ENCODE measurements at places on chromosomes 7 and 10.

DNA sequence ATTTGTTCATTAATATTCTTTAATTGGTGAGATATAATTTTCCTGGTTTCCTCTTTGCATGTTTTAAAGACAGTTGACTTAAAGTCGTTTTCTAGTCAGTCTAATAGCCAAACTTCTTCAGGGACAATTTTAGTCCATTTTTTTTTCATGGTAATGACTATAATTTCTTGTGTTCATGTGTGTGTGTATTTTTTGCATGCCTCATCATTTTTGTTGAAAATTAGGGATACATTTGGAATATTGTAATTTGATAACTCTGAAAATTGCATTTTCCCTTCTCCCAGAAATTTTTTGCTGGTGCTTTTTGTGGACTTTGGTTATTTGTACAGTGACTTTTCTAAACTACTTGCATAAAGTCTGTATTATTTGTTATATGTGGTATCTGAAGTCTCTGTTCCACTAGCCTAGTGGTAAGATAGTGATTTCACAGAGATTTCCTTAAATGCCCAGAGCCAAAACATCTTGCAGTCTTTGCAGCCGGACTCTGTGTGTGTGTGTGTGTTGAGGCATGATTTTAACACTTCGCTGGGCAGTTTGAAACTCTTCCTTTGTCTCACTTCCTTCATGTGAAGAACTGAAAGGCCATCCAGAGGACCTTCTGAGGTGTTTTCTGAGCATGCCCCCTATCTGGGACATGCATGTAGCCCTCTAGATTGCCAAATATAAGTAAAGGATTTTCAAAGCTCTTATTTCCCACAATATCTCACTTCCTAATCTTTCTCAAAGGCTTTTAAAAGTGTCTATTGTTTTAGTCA is 40.9 kb upstream of the ZNF365 start:
- no peak for DNase-seq

- no peak for DNase-seq
Measured at GRCh38 chr7:29598137-29598536, 34.5 kb downstream of the PRR15 start.

- DNase-seq, result no peak
Measured at GRCh38 chr7:154929006-154929726, 73.8 kb downstream of the PAXIP1 start.

DNA sequence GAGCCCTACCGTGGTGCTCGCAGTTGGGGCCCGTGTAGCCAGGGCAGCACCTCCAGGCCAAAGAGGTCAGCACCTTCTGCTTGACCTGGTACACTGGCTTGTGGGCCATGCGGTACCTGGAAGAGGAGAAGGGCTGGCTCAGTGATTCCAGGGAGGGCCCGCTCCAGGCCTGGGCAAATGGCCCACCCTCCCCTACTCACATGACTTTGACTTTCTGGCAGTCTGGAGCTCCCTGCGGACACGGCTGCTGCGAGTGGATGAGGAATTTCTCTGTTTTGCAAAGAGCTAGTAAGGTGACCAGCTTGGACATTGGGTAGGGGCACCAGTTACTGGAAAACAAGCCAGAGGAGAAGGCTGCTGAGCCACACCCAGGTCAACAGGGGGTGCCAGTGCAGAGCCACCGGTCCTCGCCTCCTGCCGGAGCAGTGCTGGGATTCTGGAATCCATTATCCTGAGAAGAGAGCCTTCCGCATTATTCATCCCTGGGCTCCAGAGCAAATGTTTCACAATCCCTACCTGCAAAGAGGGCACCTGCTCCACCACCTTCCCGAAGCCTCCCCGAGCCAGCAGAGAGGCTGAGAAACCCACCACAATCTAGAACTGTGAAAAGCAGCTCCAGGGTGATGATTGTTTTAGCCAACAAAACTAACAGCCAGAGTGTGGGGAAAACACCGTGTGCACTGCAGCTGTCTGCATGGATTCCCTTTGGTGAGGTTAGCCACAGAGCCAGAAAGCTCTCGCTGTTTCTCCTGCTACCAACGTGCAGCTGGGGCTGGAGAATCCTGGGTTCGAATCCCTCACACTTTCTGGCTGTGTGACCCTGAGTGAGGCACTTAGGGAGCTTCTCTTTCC is 11.8 kb downstream of the MMRN2 start:
- DNase-seq, result no peak

GRCh38 chr7:100613412-100614175 is 1.3 kb downstream of the MOSPD3 start:
- DNase-seq, result peak; percentile 51

DNA sequence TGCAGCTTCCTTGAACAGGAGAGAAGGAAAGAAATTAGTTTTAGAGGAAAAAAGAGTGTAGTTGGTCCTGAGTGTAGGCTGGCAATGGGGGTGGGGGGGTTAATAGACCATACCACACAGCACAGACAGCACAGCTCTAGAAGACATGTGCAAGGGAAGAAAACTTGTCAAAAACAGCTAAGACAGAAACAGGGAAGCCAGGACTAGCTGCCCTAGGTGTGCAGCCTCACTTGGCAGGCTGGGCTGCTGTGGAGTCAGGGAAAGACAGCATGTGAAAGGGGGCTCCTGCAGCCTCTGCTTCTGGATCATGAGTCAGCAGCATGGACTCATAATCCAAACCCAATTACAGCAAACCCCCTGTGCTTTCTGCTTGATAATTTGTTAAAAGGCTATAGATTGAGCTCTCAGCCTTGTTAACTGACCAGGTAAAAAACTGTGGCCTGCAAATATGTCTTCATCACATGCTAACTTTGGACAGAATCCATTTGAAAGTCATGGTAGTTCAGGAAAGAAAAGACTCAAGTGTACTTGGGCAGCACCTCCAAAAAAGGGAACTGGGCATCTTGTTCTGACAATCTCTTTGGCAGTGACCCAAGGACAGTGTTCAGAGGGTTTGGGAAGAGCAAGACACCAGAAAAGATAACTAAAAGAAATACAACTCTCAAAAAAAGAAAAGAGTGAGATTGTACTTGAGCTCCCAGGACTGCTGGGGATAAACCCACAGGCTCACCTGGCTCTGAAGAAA is 142.2 kb upstream of the VWC2 start:
- DNase-seq, result no peak

GRCh38 chr7:132116369-132116768 is 459.9 kb downstream of the PLXNA4 start:
- DNase-seq, result no peak

GRCh38 chr7:15889507-15889906 is 203.0 kb upstream of the MEOX2 start:
- DNase-seq, result no peak

- peak; percentile 36 for DNase-seq
Measured at GRCh38 chr10:43304687-43305333, 37.9 kb upstream of the RASGEF1A start.

- DNase-seq, result no peak
Measured at GRCh38 chr7:147406521-147407135, 1183.9 kb upstream of the C7orf33 start.

GRCh38 chr7:84746353-84746752 is 440.5 kb downstream of the SEMA3D start:
- DNase-seq, result no peak

DNA sequence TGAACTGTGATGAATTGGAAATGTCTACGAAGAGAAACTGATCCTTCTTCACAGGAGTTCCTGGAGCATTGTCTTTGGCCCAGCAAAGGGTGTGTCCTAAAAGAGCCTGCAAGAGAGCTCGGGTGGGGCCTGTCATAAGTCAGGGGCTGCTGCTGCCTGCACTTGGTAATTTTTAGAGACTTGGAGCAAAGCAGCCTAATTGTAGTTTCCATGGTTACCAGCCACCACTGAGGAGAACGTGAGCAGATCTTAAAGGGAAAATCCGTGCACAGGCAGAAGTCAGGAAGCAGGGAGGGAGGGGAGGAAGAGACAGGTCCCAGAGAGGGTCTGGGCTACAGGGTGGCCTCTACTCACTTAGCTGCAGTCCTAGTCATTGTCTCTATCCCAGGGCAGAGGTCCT is 463.6 kb downstream of the PLXNA4 start:
- DNase-seq, result no peak

- no peak for DNase-seq
Measured at GRCh38 chr10:112917681-112918080, 32.4 kb upstream of the TCF7L2 start.

DNA sequence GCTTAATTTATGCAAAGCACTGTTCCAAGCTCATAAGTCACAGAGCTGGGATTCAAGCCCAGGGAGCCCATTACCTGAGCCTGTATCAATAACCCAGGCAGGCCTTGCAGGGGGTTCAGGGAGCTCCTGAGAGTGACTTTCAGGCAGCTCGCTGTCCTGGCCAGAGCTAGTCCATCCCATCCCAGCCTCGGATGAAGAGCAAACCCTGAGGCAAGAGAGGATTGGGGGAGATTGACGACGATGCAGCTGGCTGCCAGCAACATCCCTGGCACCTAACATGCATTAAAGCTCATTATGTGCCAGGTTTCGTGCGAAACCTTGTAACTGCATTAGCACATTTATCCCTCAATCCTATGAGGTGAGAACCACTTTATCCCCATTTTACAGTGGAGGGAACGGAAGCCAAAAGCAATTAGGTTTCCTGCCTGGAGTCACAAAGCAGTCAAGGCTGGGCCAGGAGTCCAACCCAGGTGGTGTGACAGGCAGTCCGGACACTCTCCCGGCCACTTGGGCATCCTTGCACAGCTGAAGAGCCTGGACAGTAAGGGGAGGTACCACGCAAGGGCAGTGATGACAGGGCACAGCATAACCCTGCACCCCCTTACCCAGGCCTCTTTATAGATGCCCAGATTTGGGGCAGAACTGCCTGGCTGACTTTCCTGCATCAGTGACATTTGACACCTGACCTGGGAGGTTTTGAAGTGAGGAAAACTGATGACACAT is 129.8 kb upstream of the CHST15 start:
- DNase-seq, result no peak

- DNase-seq, result no peak
Measured at GRCh38 chr7:129882531-129882930, 70.2 kb downstream of the UBE2H start.

- DNase-seq, result peak; percentile 72
Measured at GRCh38 chr7:23261843-23262452, 15.4 kb downstream of the GPNMB start.

All from CD14-positive monocyte (primary cell).